ENCODE measurements at places on chromosomes 11 and 22.

DNA sequence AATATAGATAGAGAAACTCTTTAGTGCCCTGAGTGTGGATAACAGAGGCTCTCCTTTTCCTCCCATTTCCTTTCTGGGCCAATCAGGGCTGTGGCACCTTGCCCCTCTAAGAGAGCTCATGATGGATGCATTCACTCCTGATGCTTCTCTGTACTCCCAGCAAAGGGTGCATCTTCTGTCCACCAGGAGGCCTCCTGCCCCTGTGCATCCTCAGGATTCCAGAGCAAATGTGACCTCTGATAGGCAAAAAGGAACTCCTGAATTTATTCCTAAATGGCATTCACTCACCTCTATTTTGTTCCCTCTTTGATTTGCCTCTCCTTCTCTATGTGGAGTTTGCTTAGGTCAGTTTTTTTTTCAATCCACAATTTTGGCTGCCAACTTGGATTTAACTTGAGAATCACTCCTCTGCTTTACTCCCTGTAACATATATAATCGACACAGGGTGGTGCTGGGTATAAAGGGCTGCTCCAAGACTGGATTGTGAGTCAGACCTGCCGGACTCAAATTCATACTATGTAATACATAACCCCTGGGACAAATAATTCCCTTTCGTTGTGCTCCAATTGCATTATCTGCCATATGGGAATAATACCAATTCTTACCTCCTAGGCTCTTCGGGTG lies 1.1 kb upstream of the MRGPRX4 start:
- no peak for DNase-seq

- no peak for DNase-seq
These were observed 21.8 kb downstream of the CACNA1I start for GRCh38 chr22:39592081-39593065.

DNA sequence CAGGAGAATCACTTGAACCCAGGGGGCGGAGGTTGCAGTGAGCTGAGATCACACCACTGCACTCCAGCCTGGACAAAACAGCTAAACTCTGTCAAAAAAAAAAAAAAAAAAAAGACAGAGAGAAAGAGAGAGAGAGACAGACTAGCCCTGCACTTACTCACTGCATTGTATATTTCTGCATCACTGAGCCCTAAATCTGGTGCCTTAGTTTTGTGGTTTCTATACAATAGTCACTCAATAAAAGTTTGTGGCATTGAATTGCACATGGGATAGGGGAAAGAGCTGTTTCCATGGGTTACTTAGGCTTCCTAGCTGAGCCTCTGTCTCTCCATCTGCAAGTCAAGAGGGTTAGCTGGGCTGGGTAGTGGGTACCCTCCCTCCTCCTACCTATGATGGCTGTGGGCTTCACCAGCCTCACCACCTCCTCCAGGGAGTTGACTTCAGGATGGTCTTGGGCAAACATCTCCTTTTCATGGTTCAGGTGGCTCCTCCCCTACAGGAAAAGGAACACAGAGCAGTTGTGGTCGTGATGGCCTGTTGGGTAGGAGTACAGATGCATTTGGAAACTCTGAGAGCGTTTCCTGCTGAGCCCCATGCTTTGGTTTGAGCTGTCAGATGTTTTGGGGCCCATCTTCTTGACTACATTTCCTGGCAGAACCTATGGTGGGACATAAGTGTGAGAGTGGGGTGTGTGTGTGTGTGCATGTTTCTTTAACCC lies 73.2 kb downstream of the CCDC81 start:
- no peak for DNase-seq

GRCh38 chr22:37517826-37518450 lies 1.3 kb downstream of the CARD10 start:
- DNase-seq, result no peak

GRCh38 chr11:113387605-113388211 lies at the start of gene ANKK1:
Gene ANKK1, plus strand, starts transcription at chr11:113387779. Its CDS starts 106 bp downstream, at chr11:113387885.
- no peak for DNase-seq

- DNase-seq, result no peak
These were observed 3.6 kb downstream of the PATZ1 start for GRCh38 chr22:31342389-31343140.

DNA sequence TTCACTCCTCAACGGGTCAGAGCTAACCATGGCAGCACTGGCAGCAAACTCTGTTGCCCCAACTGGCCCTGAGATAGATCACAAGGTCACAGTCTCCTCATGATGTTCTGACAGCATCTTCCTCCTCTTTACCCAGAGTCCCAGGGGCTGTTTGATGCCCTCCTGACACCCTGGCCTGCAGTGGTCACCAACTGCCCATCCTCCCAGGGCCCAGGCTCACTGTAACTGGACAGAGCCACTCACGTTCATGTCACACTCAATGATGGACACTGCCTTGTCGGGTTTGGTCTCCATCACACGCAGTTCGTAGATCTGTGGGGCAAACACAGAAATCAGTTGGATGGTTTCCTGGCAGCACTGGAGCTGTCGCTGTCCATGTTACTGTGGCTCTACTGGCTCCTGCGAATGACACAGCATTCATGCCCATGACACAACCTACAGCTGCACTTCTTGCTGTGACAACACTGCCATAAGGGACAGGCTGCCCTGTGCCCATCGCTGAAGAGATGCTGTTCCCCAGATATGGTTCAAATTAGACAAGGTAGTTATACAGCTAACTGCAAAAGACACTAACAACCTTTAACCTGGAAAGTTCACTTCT lies 10.4 kb upstream of the C22orf39 start:
- no peak for DNase-seq

DNA sequence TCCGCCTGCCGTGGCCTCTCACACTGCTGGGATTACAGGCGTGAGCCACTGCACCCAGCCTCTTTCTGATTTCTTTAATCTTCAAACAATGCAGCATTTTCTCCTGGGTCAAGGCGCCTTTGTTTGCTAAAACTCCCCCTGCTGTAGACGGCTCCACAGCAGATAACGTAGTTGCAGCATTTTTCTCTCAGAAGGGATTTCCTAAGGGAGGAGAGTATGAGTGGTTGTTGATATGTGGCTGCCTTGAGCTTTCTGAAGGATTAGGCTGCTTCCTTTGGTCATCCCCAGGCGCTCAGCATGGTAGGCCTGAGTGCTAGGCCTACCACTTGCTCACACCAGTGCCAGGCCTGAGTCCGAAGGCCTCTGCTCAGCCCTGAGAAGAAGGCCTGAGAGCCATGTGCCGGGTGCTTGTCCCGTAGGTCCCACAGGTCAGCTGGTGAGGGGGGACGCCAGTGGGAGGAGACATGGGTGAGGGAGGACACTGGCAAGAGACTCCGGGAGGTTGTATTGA lies 18.1 kb downstream of the SMARCB1 start:
- no peak for DNase-seq

GRCh38 chr11:13166036-13166435 lies 111.6 kb upstream of the BMAL1 start:
- DNase-seq, result no peak

GRCh38 chr11:2209900-2210321 lies 38.3 kb upstream of the TH start:
- DNase-seq, result no peak

GRCh38 chr11:108886660-108887009 lies 221.8 kb downstream of the DDX10 start:
- DNase-seq, result no peak

- no peak for DNase-seq
These were observed 635 bp upstream of the GRK3 start for GRCh38 chr22:25563761-25564319.

GRCh38 chr11:106988151-106989077 lies 29.9 kb downstream of the GUCY1A2 start:
- no peak for DNase-seq

All from SIG-M5 (cell line).